ENCODE measurements at places on chromosomes 6 and 20.

- DNase-seq = no peak
- peaks cover 22% of the 10 kb centered on the region for H3K27me3 ChIP-seq
- peaks cover 30% of the 10 kb centered on the region for H3K4me1 ChIP-seq
Observed at GRCh38 chr20:44183282-44183681, 3.7 kb downstream of the JPH2 start.

GRCh38 chr6:1596088-1596852, 13.4 kb upstream of the FOXC1 start:
- peak; percentile 83 for DNase-seq
- peaks cover 72% of the 10 kb centered on the region for H3K27me3 ChIP-seq
- H3K4me3 ChIP-seq = no peak overlapping the region
- peaks cover 19% of the 10 kb centered on the region for H3K4me1 ChIP-seq

- DNase-seq = no peak
- no peaks in the 10 kb centered on the region for H3K4me1 ChIP-seq
- H3K36me3 ChIP-seq = no peaks in the 10 kb centered on the region
- no peak overlapping the region for H3K4me3 ChIP-seq
Observed at GRCh38 chr20:187733-188132, 1.8 kb downstream of the DEFB128 start.

DNA sequence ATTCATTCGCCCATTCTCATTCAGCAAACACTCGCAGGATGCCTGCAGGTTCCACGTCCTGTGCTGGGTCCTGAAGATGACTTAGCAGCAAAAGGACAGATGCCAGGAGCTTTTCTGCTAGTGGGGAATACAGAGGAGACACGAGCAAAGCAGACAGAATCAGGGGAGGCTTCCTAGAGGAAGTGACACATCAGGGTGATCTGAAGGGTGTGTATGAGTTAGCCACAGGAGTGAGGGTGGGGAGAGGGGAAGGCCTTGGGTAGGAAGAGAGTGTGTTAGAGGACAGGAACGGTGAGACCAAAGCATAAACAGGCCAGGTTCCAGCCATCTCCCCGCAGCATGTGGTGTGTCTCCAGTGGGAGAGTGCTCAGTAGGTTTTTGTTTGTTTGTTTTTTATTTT, 73.4 kb upstream of the GTSF1L start:
- H3K4me3 ChIP-seq = no peak overlapping the region
- no peak overlapping the region for H3K27ac ChIP-seq
- peaks cover 10% of the 10 kb centered on the region for H3K4me1 ChIP-seq
- H3K36me3 ChIP-seq = no peaks in the 10 kb centered on the region
- DNase-seq = no peak
- peaks cover 4% of the 10 kb centered on the region for H3K27me3 ChIP-seq

- no peak overlapping the region for H3K27ac ChIP-seq
- DNase-seq = no peak
- no peaks in the 10 kb centered on the region for H3K36me3 ChIP-seq
- no peaks in the 10 kb centered on the region for H3K4me1 ChIP-seq
- no peaks in the 10 kb centered on the region for H3K27me3 ChIP-seq
- no peak overlapping the region for H3K4me3 ChIP-seq
Observed at GRCh38 chr6:48057601-48058000, 53.4 kb downstream of the PTCHD4 start.

DNA sequence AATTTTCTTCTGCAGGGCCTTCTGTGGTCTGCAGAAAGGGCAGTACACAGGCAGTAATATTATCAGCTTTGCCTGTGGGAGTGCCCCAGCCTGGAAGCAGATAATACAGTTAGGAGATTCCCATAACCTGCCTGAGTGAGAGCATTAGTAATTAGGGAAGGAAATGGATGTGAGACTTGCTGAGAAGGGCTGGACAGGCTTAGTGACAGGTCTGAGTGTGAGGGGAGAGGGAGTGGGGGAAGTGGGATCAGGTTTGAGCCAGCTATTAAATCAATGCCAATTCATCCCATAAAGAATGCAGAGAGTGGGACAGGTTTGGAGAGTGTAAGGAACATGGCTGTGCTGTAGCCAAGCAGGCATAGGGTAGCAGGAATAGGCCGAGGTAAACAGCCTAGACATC, 10.1 kb upstream of the CFAP206 start:
- no peak overlapping the region for H3K27ac ChIP-seq
- no peaks in the 10 kb centered on the region for H3K36me3 ChIP-seq
- DNase-seq = no peak
- no peak overlapping the region for H3K4me3 ChIP-seq

DNA sequence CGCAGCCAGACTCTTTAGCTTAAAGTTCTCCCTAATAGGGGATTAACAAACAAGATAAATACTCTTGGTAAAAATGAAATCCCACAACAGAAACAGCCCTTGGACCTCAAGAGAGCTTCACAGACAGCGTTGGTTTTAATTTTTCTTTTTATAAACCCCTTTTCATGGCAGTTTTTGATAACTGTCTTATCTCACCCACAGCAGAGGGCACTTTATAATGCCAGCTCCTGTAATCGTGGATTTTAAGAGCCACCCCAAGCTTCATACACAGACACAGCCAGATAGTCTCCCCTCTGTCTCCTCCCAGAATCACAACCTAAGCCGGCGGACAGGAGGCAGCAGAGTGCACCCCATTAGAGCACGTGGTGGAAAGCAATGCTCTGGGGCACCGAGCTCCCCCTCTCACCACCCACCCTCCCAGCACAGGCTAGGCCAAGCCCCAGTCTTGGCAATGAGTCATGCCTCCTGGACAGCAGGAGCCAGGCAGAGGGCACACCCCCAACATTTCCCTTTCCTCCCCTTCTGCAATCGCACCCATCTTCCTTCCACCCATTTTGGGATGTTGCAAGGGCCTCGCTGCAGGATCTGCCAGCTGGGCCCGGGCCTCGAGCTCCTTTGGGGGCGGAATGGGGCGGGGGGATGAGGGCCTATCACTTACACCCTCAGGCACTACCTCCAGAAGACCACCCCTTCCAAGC, 2.4 kb downstream of the JAG1 start:
- H3K27me3 ChIP-seq = peaks cover 12% of the 10 kb centered on the region
- H3K4me3 ChIP-seq = peak overlapping the region; percentile 89
- peak overlapping the region; percentile 80 for H3K27ac ChIP-seq
- peaks cover 47% of the 10 kb centered on the region for H3K4me1 ChIP-seq

DNA sequence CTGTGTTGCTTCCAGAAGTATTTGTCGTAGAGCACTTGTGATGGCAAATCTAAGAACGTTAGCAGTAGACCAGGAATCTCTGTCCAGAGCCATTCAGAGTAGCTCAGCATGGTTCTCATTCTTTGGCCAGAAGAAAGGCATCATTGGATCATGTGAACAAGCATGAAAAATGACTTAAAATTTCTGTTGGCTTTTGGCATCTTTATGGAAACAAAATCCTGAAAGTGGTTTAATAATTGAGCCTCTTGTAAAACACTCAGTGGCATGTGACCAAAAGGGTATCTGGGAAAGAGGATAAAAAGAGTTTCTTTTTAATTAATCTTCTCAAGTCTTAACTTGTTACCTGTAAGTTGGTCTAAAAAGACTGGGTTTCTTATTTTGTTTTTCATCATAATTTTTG, 55.2 kb downstream of the PTPN1 start:
- H3K36me3 ChIP-seq = peaks cover 33% of the 10 kb centered on the region
- H3K4me3 ChIP-seq = no peak overlapping the region
- no peak overlapping the region for H3K27ac ChIP-seq
- H3K27me3 ChIP-seq = no peaks in the 10 kb centered on the region
- DNase-seq = no peak

GRCh38 chr6:2171728-2172127, 73.7 kb downstream of the GMDS start:
- DNase-seq = no peak
- H3K4me3 ChIP-seq = no peak overlapping the region
- H3K36me3 ChIP-seq = no peaks in the 10 kb centered on the region
- H3K4me1 ChIP-seq = no peaks in the 10 kb centered on the region
- no peak overlapping the region for H3K27ac ChIP-seq

- no peak overlapping the region for H3K27ac ChIP-seq
- no peaks in the 10 kb centered on the region for H3K4me1 ChIP-seq
- no peaks in the 10 kb centered on the region for H3K36me3 ChIP-seq
- no peak overlapping the region for H3K4me3 ChIP-seq
- H3K27me3 ChIP-seq = no peaks in the 10 kb centered on the region
Observed at GRCh38 chr6:68726337-68726736, 91.3 kb downstream of the ADGRB3 start.

DNA sequence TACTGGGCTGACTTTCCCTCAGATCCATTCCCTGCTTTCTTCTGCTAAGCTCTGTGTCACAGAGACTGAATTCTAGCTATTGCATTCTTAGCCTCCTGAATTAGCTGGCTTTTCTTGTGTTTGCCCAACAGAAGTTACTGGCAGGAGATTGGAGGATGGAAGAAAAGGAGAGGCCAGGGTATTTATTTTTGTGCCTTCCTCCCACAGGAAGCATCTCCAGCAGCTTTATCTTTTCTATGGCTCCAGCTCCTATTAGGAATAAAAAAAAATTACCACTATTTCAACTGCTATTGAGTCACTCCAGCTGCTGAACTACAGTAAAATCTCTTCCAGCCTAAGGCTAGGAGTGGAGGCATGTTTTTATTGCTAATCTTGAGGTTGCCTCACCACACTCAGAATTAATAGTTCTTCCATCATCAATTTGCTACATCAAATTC, 492.4 kb downstream of the RFPL4B start:
- no peak for DNase-seq
- no peak overlapping the region for H3K4me3 ChIP-seq
- no peaks in the 10 kb centered on the region for H3K4me1 ChIP-seq

GRCh38 chr6:26149240-26149639, 62.0 kb downstream of the HFE start:
- no peak overlapping the region for H3K4me3 ChIP-seq
- no peak for DNase-seq
- H3K27me3 ChIP-seq = no peaks in the 10 kb centered on the region
- no peaks in the 10 kb centered on the region for H3K4me1 ChIP-seq

DNA sequence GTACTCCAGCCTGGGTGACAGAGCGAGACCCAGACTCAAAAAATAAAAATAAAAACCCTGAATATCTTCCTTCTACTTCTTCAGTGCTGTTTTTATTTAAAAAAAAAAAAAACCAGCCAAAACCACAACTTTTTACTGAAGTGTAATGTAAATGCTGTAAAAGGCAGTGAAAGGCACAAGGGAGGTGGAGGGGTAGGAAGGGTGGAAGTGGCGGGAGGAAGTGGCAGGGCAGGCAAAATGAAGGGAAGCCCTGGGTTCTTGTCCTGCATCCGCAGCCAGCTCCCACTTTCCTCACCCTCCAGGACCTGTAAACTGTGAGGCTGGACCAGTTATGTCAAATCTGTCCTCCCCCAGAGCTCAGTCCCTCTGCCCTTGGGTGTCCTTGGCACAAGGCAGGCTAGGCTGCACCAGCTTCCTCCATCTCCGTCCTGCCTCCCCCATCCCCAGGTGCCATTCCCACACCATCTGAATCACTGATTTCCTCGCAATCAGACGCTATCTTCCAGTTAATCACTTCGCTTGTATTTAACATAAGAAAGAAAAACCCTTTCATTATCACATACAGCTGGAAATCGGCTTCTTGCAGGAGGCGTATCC, 13.7 kb upstream of the PANK2 start:
- no peaks in the 10 kb centered on the region for H3K27me3 ChIP-seq
- peaks cover 4% of the 10 kb centered on the region for H3K4me1 ChIP-seq
- H3K36me3 ChIP-seq = peaks cover 32% of the 10 kb centered on the region
- H3K4me3 ChIP-seq = no peak overlapping the region

GRCh38 chr20:16801919-16802651, 53.9 kb downstream of the OTOR start:
- no peaks in the 10 kb centered on the region for H3K36me3 ChIP-seq
- DNase-seq = peak; percentile 71
- H3K4me1 ChIP-seq = peaks cover 3% of the 10 kb centered on the region
- H3K4me3 ChIP-seq = no peak overlapping the region

GRCh38 chr20:57076152-57076652, 190.2 kb downstream of the BMP7 start:
- no peaks in the 10 kb centered on the region for H3K4me1 ChIP-seq
- H3K4me3 ChIP-seq = no peak overlapping the region
- no peak overlapping the region for H3K27ac ChIP-seq
- DNase-seq = no peak
- H3K36me3 ChIP-seq = no peaks in the 10 kb centered on the region

- H3K36me3 ChIP-seq = peaks cover 4% of the 10 kb centered on the region
- DNase-seq = no peak
- H3K4me3 ChIP-seq = no peak overlapping the region
- H3K4me1 ChIP-seq = no peaks in the 10 kb centered on the region
- no peak overlapping the region for H3K27ac ChIP-seq
Observed at GRCh38 chr6:56789879-56790278, 147.2 kb upstream of the DST start.

GRCh38 chr20:13338999-13339411, 117.9 kb downstream of the ISM1 start:
- DNase-seq = no peak
- H3K36me3 ChIP-seq = no peaks in the 10 kb centered on the region
- no peak overlapping the region for H3K27ac ChIP-seq
- H3K4me3 ChIP-seq = no peak overlapping the region

- H3K36me3 ChIP-seq = peaks cover 14% of the 10 kb centered on the region
- H3K4me3 ChIP-seq = no peak overlapping the region
- no peaks in the 10 kb centered on the region for H3K4me1 ChIP-seq
- no peak overlapping the region for H3K27ac ChIP-seq
- no peaks in the 10 kb centered on the region for H3K27me3 ChIP-seq
Observed at GRCh38 chr6:83870649-83871048, 11.2 kb downstream of the CYB5R4 start.

DNA sequence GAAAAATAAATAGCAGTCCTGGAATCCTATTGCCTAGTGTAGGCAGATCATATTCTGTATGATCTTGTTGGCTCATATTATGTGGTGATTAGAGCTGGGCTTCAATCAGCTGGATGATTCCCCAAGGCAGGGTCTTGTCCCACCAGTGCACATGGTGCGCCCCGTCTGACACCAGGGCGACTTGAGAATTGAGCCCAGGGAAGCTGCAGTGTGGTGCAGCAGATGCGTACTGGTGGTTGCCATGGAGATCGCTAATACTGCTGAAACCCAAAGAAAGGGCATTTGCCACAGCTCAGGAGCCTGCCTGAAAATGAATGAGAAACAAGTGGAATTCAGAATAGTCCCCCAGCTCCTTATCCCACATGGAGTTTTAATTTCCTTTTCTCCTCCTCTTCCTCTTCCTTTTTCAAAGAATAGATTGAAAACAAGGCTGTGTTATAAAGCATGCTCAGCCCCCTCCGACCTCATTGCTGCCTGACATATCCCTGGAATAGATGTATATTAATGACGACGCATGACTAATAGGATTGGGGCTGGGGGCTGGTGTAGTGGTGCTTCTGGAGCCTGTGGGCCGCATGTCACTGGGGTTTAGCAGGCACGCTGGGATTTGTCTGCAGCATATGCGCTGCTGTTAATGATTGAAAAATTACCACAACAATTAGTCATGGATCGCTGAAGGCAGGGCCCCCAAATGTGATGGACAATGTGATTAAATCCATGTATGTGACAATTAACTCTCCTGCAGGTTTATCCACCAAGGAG, 210.5 kb downstream of the FARS2 start:
- H3K27ac ChIP-seq = peak overlapping the region; percentile 47
- no peaks in the 10 kb centered on the region for H3K27me3 ChIP-seq
- H3K36me3 ChIP-seq = no peaks in the 10 kb centered on the region
- no peak overlapping the region for H3K4me3 ChIP-seq
- DNase-seq = peak; percentile 56

- H3K27me3 ChIP-seq = no peaks in the 10 kb centered on the region
- DNase-seq = no peak
- H3K4me1 ChIP-seq = no peaks in the 10 kb centered on the region
Observed at GRCh38 chr6:56821005-56821432, 133.9 kb upstream of the BEND6 start.

GRCh38 chr6:137652961-137653705, 158.9 kb upstream of the OLIG3 start:
- no peaks in the 10 kb centered on the region for H3K36me3 ChIP-seq
- no peak for DNase-seq
- no peaks in the 10 kb centered on the region for H3K27me3 ChIP-seq
- no peak overlapping the region for H3K27ac ChIP-seq
